ENCODE measurements at places on chromosomes 4 and X. TPM values are rescaled to one million over a fixed set of nuclear protein-coding genes. Genes with fewer than 3 reads are reported as not detected.
A peak's percentile ranks its signal among the peaks of the same experiment; 100 is the strongest.

The GPR50 gene
- not detected for total RNA-seq

The GRID2 gene
- not detected for total RNA-seq

GRCh38 chrX:42973321-42973720 lies 195.4 kb upstream of the PPP1R2C start:
- no peak for DNase-seq

DNA sequence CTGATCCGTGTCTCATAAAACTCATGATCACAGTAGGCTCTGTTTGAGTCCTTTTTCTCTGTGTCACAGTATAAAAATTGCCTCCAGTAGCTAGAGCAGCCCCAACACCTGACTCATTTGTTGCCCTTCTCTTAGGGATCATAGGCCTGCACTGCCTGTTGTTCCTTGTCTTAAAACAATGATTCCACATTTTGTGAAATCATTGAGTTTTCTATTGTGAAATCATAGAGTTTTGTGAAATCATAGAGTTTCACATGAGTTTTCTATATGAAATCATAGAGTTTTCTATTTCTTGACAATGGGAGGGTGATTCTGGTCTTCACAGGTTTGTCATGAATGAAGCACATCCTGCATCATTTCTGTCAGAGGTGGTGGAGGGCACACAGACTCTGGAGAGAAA lies 239.9 kb downstream of the GASK1B start:
- no peak for DNase-seq

DNA sequence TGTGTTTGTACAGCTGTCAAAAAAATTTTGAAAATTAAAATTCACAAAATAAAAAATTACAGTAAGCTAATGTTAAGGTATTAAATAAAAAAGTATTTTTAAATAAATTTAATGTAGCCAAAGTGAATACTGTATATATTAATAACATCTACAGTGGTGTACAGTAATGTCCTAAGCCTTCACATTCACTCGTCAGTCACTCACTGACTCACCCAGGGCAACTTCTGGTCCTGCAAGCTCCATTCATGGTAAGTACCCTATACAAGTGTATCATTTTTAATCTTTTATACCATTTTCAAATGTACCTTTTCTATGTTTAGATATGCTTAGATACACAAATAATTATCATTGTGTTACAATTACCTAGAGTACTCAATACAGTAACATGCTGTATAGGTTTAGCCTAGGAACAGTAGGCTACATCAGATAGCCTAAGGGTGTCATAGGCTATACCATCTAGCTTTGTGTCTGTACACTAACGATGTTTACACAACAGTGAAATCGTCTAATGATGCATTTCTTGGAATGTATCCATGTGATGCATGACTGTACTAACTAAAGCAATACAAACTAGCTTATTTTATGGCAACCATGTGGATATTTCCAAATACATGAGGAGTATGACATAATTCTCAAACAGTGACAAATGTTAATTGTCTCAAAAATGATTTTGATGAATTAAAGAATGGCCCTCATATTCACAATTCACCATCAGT lies 13.7 kb downstream of the DDX60 start:
- DNase-seq, result no peak

DNA sequence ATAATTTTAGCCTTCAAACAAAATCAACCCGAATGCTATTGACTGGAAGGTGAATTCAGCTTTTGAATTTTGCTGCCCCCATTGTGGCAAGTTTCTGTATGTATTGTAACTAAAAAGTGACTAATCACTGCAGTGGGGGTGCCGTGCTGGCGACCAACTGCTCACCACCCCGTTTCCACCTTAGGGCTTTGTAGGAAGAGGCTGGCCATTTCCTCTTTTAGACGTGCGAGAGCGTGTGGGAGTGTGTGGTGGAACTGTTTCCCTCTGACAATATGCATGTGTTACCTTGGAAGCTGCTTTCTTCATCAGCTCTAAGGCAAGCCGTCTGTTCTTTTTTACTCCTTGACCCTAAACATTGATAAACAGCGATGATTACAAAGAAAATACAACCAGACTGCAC lies 78.8 kb downstream of the SEL1L3 start:
- DNase-seq, result no peak

DNA sequence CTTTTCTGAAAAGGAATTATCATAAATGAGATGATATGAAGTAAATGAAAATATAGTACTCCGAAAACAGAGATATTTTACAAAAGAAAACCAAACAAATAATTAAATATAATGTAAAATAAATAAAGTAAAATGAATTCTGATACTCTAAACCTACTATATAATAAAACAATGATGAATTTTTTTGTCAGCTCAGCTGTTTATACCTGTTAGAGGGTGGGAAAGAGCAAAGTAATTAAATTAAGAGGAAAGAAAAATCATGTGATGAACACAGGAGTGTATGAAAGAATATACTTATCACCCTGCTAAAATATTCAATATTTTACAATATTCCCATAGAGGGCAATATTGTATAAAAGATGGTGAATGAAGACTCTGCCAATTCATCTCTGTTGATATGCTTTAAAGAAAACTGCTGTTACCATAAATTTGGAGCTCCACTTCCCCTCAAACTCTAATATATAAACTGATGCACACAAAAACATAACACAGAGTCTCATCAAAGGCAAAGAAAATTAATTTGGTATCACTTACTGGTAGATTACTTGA lies 6.5 kb upstream of the NDST4 start:
- DNase-seq, result no peak

DNA sequence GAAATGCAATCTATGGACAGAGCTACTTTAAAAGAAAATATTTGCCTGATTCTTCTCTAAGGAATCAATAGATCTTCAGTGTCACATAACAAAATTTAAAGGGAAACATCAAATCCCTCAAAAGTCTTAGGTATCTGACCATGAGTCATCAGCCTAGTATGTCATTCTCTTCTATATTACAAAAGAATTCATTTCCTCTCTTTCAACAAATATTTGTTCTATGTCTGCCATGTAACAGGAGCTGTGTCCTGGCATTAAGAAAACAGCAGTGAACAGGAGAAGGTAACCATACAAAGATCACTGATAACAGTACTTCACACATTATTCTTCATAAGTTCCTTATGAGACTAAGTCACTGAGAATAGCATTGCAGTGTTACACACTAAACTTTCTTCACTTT lies 243.6 kb upstream of the DKK2 start:
- no peak for DNase-seq

GRCh38 chr4:177302371-177303100 lies 7.1 kb upstream of the NEIL3 start:
- DNase-seq, result no peak

DNA sequence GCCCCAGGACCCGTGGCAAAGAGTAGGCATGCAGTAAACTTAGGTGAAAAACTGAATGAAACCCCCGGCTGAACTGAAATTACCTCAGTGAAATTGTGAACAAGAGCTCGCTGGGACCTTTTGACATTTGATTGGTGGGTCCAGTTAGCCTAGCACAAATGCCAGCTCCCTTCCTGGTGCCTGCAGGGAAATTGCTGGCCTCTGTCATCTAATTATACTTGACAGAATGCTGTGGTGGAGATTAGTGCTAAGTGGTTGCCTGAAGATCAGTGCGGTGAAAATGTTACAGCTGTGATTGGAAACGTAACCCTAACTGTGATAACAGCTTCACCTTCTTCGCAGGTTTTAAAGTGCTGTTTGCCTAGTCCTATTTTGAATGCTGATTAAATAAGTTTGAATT lies 43.0 kb downstream of the ADD1 start:
- DNase-seq, result no peak

DNA sequence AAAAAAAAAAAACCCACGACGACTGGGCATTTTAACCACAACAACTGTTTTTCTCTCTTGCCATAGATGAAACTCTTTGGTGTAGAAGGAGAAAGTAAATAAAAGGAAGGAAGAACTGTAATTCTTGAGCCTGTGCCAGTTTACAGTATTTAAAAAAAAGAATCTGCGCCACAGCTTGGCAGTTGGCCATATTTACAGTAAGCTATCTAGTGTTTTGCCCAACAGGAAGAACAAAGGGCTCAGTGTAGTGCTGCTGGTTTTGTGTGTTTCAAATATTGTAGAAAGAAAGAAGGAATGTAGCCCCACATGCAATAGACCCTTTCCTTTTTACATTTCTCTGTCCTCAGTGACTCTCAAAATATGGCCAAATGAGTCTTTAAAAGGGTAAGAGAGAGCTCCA lies 66.1 kb downstream of the NR3C2 start:
- DNase-seq, result no peak

GRCh38 chrX:77436682-77437081 lies 10.5 kb upstream of the FGF16 start:
- DNase-seq, result no peak

DNA sequence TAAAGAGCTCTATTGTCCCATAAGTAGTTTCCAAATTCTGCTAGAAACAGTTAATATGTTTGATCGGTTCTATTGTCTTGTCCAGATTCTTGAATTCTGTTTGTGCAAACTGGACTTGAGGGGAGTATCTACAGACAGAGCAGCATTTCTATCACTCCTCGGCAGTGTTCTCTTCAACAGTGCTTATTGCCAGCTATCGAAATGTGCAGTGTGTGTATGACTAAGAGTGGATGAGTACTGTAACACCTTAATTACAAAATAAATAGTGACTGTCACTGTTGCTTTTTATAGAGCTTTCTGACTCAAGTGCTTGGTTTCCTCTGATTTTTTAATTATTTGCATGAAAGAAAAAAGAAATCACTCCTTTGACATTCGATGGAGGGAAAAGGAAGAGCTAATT lies 274.6 kb downstream of the RPA4 start:
- DNase-seq, result no peak

DNA sequence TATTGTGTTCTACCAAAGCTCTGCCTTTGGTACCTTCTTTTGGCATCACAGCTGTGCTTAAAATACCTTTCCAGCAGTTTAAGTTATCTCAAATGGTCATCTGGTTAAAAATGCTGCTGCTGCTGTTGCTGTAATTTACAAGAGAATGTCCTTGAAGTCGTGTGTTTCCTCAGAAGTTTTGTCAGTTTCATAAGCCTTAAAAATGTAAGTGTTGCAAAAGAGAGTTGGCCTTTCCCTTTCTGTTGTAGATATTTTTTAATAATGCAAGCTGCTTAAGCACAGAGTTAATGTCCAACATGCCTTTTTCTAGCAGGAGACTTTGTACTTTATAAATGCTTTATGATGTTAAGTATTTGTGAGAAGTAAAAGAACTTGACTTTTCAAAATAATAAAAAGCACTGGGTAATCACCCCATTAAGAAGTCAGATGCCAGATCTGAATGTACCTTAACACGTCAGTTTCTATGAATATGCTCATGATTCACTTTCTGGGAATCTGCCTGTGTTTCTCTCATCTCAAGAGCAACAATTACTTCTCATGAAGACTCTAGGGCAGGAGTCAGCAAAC lies 35.3 kb upstream of the TENM3 start:
- no peak for DNase-seq

DNA sequence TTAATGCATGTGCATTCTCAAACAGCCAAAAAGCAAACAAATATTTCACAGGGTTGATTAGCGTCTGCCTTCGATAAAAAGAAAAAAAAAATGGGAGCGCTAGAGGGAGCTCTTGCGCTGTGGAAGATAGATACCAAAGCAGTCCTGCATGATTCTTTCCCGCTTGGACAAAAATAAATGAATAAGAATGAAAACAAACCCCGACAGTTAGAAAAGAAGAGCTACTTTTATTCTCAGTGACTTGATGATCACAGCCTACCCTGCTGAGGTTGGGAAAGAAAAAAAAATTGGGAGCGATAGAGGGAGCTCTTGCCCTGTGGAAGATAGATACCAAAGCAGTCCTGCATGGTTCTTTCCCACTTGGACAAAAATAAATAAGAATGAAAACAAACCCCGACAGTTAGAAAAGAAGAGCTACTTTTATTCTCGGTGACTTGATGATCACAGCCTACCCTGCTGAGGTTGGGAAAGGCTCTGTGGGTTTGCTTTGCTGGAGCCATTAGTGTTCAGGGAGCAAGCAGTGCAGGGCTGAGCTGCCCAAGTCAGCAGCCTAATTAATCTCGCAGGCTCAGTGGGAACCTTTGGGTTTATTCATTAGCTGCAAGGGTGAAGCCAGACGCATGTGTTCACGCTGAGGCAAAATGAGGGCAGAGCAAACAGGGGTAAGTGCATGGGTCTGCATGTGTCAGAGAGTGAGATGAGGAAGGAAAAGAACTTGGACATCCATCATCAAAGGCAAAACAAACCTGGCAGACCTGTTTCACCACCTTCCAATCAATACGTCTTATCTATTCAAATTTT lies 249.3 kb upstream of the PRKX start:
- no peak for DNase-seq

DNA sequence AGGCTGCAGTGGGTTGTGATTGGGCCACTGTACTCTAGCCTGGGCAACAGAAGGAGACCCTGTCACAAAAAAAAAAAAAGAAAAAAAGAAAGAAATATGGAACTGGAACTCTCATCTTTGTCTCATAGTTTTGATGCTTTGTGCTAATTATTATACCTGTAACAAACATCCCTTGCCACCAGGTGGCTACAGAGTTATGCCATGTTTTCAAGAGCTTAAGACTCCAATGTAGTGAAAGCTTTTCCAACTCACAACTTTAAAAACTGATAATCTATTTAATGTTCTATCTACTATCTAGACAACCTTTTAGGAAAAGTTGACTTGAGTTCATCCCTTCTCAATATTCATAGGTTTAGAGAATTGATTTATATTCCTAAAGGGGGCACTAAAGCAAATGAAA lies 42.4 kb downstream of the HTR2C start:
- no peak for DNase-seq

DNA sequence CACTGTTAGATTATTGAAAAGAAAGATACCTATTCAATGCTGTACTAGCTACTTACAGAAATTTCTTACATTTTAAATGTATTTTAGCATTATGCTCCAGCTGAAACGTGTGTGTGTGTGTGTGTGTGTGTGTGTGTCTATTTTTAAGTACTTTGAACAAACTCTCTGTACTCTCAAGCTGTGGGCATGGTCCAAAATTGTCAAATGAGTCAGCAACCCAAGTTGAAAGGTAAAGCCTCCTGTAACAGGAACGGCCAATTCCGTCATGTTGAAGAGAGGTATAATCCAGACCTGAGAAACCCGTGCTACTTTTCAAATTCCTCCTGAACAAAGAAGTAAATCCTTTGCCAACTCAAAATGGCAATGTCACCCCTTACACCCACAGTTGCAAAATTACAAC lies 20.5 kb downstream of the MAOB start:
- DNase-seq, result no peak

DNA sequence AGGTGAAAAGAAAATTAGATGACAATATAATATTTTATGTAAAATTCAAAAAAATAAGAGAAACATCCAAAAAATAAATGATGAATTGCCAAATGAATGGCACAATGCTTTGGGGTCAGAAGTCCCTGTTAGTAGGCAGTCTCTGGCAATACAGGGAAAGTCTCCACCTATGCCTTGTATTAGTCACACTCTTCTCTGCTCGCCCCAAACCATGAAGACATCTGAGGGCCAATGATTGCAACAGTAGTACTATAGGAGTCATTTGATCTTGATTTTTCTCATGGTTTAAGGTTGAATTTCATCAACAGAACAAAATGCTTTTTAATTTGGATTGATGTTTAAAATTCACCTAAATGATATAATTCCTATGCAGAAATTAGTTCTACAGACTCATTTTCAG lies 3.9 kb upstream of the PRSS12 start:
- DNase-seq, result no peak

GRCh38 chr4:27048429-27049238 lies 188.0 kb downstream of the STIM2 start:
- DNase-seq, result peak; percentile 32

The TCEANC gene
- total RNA-seq, result 7.2 TPM

All from naive thymus-derived CD4-positive, alpha-beta T cell (primary cell).